NCI-H1092 (cell line): ENCODE measurements at places on chromosomes 7 and 10.

DNA sequence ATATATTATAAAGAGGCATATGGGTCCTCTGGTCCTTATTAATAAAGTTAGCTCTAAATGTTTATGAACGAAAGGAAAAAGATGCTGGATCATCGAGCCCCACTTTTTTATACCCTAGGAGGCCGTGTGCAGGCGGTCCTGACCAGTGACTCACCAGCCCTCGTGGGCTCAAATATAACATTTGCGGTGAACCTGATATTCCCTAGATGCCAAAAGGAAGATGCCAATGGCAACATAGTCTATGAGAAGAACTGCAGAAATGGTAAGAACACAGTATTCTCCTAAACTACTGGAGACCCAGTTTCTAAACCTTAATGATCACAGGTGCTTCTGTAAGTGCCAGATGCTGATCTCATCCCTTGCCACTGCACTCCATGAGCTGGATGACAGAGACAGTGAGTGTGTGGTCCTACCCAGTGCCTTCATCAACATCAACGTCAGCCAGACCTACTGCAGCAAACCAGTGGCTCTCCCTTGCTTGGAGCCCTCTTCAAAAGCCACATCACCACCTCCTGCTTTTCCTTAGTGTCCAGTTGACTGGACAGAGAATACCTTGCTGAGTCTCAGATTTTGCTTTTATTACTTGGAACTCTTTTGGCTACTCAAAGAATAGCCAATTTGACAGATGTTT lies 7.6 kb downstream of the GPNMB start:
- no peak for DNase-seq

DNA sequence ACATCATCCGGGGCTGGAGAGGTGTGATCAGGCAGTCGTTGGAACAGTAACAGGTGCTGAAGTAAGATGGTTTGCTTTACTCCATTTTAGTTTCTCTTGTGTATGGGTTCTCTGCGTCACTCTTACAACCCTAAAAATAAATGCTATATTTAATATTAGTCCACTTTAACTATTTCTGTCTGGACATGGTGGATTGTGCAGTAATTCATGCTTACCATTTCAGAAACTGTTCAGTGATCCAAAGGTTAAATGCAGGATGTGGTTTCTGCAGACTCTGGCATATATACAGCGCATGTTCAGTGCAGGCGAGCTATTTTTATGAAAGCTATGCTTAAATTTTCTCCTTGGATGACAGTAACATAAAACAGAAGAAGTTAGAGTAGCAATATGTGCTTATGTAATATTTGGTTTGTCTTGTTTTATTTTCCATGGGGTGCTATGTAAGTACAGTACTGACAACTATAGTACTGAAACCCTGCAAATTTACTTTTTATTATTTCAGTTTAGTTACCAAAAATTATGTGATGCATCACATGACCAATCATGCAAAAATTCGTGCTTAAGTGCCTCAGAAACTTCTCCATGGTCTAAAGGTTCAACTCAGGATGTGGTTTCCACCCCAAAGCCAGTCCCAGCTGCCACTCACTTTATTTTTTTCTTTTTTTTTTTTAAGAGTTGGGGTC lies 46.6 kb upstream of the GRID1 start:
- no peak for DNase-seq

DNA sequence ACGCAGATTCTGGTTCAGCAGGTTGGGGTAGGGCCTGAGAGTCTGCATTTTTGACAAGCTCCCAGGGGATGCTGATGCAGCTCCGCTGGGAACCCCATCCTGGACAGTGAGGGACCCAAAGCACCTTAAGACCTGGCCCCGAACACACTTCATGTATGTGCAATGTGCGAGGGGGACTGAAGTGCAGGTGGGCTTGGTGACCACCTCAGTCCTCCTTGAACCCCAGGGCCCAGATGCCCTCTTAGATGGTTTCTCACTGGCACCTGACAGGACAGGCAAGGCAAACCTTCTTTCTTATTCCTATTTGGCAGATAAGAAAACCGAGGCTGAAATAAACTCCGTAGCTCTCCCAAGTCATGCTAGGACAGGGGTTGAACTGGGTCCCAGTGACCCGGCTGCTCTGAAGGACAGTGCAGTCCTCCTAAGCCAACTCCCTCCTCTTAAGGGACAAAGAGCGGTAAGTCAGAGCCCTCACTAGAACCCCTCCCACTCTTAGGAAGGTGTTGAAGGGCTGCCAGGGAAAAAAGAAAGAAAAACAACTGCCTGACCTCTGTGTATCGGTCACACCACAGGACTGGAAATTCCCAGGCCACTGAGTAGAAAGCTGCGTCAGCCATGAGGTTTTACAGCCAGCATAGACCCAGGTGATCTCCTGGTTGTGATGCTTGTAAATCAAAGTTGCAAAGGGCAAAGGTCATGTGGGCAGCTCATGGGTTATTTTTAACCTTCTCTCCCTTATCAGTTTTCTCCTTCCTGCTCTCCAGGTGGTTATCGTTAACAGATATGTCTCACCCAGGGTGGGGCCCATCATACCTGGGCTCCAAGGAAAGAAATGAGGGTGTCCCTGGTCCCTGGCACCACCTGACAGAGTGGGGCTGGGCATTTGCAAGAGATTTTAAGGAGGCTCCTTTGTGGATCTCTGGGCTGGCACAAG lies 90.9 kb upstream of the SMNDC1 start:
- no peak for DNase-seq

DNA sequence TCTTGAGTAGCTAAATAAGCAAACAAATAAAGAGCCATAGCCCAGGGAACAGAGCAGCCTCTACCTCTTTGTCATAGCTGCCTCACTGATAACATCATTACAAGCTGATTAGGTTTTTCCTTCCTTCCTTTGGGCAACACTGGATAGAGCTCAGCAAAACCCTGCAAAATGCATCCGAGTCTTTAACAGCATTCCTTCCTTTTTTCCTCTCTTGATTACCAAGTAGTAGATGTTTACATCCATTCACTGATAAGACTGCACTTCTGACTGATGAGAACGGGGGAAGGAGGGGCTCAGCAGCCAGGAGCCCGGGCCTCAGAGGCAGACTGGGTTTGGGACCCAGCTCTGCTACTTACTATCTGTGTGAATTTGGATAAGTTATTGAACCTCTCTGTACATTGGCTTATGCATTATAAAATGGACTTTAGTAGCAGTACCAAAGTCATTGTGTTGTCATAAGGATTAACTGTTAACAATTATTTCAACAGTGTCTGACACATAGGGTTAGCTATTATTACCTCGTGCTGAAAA lies 214.2 kb downstream of the ANK3 start:
- DNase-seq, result no peak

GRCh38 chr10:128295003-128295402 lies 168.8 kb upstream of the MKI67 start:
- DNase-seq, result no peak

DNA sequence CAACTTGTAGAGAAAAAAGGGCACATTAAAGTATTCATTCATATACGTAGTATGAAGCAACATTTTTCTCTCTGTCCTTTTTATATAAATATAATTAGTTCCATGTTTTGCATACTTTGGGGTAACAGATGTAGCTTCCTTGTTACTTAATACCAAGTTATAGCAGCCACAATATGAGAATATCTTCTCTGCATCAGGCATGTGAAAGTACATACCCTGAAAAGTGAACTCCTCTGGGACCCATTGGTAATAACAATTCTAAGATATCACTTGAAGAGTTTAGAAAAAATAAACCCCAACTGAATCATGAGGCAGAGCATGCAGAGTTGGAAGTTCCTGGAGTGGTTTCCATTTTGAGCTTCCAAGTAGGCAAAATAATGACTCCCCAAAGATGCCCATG lies 2.4 kb upstream of the CRPPA start:
- DNase-seq, result no peak

- DNase-seq, result no peak
These were observed 50.2 kb downstream of the APBB1IP start for GRCh38 chr10:26488344-26488743.

- DNase-seq, result no peak
These were observed 86.8 kb upstream of the RSU1 start for GRCh38 chr10:16904049-16904448.

- no peak for DNase-seq
These were observed 215.9 kb downstream of the GPR158 start for GRCh38 chr10:25390733-25391132.

- no peak for DNase-seq
These were observed 224.7 kb upstream of the SH2B2 start for GRCh38 chr7:102061981-102062390.

DNA sequence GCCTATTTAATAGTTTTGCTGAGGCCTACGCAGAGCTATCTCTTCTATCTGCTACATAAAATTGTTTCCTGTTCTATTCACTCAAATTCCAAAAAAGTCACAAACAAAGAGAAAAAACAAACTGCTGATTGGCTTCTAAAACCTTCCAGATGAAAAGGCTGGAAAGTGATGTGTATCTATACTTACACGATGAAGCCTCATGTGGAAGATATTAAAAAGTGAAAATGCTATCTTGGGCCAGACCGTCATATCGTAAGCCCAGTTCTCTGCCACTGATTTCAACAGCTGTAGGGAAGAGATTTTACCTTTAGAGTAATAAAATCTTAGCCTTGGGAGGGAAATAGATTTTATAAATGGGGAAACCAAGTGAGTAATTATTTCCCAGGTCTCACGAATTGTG lies 394.8 kb downstream of the KIF20B start:
- no peak for DNase-seq

- no peak for DNase-seq
These were observed 28.6 kb upstream of the TRIL start for GRCh38 chr7:28986765-28987110.

- no peak for DNase-seq
These were observed 55.3 kb downstream of the TCF7L2 start for GRCh38 chr10:113005380-113005779.
